ENCODE measurements at places on chromosomes 11 and 22.

DNA sequence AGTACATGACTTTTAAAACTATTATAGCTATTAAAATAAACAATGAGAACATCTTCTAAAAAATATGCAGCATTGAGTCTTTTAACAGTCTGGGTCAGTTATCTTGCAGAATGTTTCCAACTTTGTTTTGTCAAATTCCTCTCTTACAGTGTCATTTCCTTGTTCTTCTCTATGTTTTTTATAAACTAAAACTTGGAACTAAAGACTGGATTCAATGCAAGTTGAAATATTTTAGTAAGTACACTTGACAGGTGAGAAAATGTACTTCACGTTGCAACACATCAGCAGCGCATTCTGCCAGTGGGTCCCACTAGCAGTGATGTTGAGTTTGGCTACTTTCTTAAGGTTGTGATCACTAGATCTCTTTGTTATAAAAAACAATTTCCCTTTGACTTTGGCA, 1407.6 kb upstream of the RAG2 start:
- DNase-seq: peak; percentile 51

DNA sequence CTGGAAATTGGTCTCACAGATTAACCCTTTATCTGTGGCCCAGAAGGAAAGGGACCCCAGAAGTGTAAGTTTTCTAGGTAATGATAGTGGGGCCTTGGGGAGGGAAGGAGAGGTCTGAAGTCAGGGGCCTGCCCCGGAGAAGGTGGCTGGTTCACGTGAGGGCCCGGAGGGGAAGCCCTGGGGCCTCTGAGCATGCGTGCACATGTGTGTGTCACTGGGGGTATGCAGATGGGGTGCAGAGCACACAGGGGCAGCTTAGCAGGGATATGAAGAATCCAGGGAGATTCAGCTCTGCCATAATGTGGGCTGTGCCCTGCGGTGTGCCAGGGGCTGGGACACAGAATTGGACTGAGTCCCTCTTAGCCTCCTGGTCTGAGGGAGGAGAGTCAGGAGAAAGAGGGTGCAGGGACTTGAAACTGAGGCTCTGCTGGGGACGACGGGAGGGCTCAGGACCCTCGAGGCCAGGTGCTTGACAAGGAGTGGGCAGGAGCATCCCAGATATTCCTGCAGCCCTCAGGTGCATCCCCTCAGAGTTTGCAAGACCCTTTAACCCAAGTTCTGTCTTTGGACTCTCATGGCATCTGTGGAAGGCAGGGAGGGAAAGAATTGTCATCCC, 15.5 kb downstream of the MYO7A start:
- DNase-seq: no peak

- peak; percentile 56 for DNase-seq
Measured at GRCh38 chr22:43796567-43796966, 15.5 kb downstream of the EFCAB6 start.

- DNase-seq: no peak
Measured at GRCh38 chr11:72004515-72005346, 6.0 kb downstream of the IL18BP start.

GRCh38 chr11:68056317-68057285, 17.8 kb downstream of the TCIRG1 start:
- no peak for DNase-seq

- no peak for DNase-seq
Measured at GRCh38 chr11:111115890-111116289, 129.6 kb upstream of the POU2AF2 start.

GRCh38 chr11:63993993-63994392, 7.8 kb downstream of the OTUB1 start:
- DNase-seq: no peak

- DNase-seq: no peak
Measured at GRCh38 chr11:104073950-104074705, 37.7 kb downstream of the DDI1 start.

DNA sequence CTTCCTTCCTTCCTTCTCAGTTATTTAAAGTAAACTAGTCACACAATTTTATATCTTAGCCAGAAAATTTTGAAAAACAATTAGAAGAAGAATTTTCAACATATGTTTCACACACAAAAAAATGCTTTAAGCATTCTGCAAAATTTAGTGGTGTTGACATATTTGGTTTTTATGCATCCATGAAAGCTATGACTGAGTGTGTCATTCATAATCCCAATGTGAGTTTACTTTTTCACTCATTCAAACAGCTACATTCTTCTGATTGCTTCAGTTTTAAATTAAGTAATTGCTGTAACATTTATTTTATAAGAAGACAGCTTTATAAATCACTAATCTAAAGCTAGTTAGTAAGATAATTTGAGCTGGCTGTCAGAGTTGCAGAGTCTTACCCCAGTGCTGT, 453.5 kb downstream of the LRRC4C start:
- DNase-seq: peak; percentile 17

DNA sequence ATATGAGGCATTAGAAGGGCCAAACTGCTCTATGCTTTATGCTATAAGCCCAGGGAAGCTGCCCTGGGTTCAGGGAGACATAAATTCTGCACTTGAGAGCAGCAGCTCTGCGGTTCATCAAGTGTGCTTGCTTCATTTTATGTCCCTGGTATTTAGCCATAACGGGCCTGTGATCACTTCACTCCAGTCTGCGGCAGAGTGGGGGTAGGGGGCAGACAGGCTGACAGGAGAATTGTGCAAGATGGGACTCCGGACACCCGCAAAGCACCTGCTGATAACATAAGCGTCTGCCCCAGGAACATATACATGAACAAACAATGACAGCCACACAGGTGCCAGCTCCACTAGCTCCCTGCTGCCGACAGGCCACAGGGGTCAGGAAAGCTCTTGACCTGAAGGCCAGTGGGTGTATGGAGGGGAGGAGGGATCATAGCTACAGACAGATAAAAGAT, 56.1 kb downstream of the SMCO4 start:
- DNase-seq: no peak

GRCh38 chr11:111878385-111878848, 548 bp downstream of the FDXACB1 start:
- DNase-seq: peak; percentile 40

DNA sequence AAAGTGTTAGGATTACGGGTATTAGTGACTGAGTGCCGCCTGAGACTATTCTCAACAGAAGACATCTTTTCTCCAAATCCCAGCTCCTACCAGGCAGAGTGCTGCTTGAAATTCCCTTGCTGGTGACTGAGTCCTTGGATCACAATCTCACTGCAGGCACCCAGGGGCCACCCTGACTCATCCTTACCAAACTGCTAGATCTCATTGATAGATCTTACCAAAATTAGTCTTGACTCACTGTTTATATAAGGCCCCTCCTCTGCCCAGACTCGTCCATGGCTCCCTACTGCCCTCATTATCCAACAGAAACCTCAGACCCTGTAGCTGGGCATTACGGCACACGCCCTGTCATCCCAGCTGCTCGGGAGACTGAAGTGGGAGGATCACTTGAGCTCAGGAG, 14.7 kb downstream of the TBC1D10A start:
- peak; percentile 59 for DNase-seq

DNA sequence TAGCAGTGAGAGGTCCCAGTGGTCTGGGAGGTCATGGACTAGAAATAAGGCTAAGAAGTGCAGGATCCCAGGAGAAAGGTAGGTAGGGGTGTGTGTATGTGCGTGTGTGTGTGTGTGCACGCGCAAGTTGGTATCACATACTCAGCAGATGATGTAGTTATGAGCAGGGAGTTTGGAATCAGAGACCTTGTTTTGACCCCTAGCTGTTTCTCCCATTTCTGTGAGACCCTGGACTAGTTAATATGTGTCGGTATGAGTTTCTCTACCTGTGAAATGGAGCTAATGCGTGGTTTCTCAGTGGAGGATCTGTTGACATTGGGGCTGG, 1.3 kb downstream of the SERPING1 start:
- DNase-seq: peak; percentile 45

GRCh38 chr11:15560689-15561467, 446.2 kb downstream of the INSC start:
- DNase-seq: no peak

DNA sequence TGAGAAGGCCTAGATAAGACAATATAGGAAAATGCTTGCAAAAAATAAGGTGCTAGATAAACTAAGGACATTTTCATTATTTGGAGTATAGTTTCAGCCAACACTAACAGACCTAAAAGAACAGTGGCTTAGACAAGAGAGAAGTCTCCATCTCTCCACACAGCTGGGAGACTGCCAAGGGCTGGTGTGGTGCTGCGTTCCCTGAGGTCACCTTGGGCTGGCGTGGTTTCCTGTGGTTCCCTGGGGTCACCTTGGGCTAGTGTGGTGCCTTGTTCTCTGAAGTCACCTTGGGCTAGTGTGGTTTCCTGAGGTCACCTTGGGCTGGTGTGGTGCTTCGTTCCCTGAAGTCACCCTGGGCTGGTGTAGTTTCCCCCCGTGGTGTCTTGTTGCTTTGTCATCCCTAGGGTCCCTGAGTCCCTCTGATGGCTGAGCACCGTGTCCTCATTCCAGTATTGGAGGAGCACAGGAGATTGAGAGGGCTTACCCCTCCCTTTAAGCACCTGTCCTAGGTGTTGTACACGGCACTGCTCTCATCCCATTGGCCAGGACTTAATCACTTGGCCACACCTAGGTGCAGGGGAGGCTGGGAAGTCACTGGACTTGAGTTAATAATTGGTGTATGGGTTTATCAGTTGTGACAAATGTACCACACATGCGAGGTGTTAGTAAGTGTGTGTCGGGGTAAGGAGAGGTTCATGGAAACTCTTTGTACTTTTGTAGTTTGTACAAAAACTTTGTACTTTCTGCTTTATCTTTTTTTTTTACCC, 14.9 kb downstream of the SAMM50 start:
- DNase-seq: no peak

GRCh38 chr22:24730864-24731263, 43.7 kb downstream of the PIWIL3 start:
- no peak for DNase-seq

DNA sequence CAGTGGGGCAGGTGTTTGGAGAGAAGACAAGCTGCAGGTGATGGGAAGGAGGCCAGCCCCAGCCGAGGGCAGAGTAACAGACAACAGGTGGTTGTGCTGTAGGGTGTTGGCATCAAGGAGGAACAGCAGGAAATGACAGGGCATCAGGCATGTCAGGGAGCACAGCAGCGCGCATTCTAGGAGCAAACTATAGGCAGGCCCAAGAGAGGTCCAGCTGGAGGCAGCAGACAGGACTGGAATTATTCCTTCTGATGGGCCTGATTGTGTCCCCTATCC, 13.6 kb downstream of the ADM start:
- no peak for DNase-seq

- DNase-seq: peak; percentile 22
Measured at GRCh38 chr11:116970485-116971292, 127.5 kb downstream of the SIK3 start.

DNA sequence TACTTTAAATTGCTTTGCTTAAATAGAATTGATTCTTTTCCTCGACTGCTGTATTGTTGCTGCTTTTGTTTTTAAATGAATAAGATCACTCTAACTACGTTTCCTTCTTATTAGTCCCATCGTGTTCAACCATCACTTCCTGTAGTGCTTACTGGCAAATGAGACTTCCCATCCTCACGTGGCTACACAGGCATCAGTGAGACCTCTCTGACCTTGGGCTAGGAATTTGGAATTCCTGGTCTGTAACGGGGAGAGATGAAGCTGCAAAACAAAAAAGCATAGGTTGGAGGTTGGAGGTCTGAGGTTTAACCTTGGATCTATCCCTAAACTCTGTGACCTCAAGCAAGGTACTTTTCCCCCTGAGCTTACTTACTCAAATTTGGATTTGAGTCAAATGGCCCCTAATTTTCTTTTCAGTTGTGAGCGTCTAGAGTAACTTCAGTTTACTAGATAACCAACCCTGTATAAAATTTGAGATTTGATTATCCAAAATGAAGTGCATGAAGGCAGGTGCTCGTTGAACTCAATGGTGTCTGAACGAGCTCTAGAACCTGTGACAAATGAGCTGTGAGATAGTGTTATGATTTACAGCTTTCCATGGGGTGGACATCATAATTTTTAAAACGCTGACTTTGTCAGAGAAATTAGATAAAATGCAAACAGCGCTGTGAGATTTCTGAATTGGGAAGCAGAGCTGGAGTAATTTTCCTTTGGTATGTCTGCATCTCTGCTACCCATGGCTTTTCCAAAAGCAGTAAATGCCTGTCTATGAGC, 151.2 kb downstream of the DBX1 start:
- DNase-seq: no peak

- peak; percentile 24 for DNase-seq
Measured at GRCh38 chr11:11444027-11444803, 91.2 kb upstream of the CSNK2A3 start.

DNA sequence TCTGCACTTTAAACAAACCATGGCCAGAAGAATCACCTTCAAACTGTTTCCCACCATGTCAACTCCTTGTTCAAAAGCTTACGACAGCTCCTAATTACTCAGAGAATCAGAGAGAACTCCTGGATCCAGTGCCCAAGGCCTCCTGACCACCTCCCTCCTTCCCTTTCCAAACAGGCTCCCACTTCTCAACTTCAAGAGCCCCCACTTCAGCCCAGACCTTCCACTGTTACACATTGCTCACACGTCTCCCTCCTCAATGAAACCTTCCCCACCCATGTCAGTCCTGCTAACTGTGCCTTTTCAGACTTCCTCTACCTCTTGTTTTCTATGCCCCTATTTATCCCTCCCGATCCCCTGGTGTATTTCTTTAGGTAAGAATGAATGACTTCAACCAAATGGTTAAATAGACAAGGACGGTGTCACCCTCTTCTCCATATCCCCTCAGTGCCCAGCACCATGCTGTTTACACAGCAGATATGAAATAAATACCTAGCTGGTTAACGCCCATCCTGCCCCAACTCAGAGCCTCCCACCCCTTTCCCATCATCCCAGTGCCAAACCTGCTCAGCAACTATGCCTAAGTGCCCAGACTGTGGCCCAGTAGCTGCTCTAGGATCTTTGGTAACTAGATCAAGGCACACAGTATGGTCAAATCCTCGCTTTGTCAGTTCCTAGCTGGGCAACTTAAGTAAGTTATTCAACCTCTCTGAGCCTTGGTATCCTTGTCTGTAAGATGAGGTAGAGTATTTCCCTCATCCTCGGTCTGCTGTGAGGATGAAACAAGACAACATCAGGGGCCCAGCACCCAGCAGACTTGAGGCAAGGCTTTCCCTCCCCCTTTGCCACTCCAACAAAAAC, 36.8 kb downstream of the PLEKHA7 start:
- DNase-seq: no peak

DNA sequence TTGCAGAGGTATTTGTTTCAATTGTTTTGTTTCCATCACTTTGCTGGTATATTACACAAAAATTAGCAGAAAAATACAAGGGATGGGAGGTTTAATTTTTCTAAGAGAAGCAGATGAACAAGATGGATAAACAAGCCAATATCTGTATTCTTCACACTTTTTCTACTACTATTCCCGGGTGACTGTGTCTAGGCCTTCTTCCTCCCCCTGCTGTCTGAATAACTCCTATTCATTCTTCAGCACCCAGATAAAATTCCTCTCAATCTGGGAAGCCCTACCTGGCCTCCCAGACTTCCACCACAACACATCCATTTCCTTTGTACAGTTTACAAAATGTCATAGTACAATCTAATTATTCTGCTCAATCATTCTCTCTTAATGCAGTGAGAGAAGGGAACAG, 666.6 kb upstream of the TENM4 start:
- DNase-seq: no peak

GRCh38 chr11:46296528-46297448, 19.3 kb downstream of the CREB3L1 start:
- DNase-seq: peak; percentile 98

- no peak for DNase-seq
Measured at GRCh38 chr22:30500628-30501027, 4.9 kb downstream of the SEC14L4 start.

- no peak for DNase-seq
Measured at GRCh38 chr11:48210052-48210451, 6.6 kb upstream of the OR4B1 start.

Measured in fibroblast of upper back skin (primary cell).